GDM1 (cell line): ENCODE measurements at places on chromosomes 1 and 21.
A peak's percentile ranks its signal among the peaks of the same experiment; 100 is the strongest.

DNA sequence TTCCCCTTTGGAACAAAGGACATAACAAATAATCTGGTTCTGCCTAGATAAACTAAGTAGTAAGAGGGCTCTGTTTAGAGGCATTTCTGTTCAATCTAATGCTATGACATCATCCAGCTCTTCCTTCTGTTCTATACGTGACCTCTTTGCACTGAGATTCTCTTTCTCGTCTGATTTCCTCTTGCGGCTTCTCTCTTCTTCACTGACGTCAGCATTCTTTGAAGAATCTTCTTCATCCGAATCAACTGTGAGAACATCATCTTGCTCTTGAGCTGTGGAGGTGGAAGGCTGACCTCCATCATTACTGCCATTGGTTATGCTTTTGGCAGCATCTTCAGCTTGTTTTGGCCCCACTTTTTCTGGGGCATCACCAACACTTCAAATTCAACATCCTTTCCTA, 130.4 kb downstream of the HS2ST1 start:
- no peak for DNase-seq

- DNase-seq, result no peak
These were observed 78.6 kb downstream of the POFUT2 start for GRCh38 chr21:45209046-45209445.

DNA sequence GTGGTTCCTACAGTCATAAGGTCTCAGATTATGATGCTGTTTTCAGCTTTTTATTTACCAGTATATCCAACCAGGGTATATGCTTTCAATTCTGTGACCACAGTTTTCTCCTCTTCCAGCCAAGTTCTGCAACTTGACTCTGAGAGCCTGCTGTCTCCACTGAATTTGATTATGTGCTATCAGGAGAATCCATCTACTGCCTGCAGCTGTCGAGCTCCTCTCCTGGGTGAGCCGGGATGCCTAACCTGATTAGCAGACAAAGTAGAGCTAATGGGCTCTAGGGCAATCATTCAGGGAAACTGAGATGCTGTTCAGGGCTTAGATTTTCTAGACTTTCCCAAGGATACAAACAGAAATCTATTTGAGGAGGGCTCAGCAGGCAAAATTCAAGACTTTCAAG, 271.5 kb upstream of the BEND5 start:
- no peak for DNase-seq

DNA sequence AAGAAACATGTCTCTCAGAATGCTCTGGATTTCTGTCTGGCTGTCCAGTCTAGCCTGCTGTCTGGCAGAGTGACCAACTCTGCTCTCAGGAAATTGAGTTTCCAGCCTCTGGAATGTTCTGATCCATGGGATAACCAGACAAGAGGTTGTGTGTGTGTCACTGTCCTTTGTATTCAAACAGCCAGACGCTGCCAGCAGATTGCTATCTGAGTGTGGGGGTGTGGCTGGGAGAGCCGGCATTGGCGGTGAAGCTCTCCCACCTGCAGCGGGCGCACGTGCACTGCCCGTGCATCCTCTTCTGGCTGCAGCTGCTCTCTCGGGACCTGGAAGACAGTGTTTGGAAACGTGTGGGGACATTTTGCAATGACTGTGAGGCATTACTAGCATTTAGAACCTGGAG, 26.1 kb downstream of the PKP1 start:
- DNase-seq, result no peak

- DNase-seq, result no peak
These were observed 1.3 kb upstream of the UBE4B start for GRCh38 chr1:10031461-10031860.

DNA sequence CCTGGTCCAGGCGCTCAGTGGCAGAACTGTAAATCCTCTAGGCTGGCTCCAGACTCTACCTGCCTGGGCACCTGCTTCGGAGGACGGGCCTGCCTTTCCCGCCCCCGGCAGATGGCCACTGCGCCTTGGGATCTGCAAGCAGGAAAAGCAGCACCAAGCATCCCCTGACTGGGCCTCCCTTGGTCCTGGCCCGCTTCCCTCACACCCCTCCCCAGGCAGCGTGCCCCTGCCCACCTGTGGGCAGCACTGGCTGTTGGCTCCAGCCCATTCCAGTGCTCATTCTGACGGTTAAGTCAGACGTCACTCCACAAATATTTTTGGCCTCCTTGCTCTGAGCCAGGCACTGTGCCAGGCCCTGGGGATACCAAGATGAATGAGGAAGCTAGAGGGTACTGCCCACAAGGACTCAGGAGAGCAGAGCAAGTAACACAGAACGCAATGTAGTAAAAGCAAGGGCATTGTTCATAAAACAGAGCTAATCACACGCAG, 22.0 kb upstream of the BLACAT1 start:
- DNase-seq, result no peak

DNA sequence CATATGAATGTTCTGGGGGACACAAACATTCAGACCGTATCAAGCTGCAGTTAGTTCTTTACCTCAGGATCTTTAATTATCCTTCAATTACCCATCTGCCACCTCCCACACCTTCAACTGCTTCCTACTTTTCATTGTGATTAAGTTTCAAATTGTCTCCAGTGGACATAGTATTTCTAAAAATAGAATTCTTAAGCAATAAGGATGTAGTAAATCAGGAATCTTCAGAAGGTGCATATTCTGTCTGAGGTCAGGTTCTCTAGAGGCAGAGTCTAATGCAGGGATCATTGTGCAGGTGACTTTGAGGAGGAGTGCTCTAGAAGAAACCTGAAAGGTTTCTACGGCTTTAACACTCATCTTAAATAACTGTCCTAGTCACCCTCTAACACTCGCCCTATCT, 102.6 kb upstream of the PPP2R5A start:
- DNase-seq, result no peak

DNA sequence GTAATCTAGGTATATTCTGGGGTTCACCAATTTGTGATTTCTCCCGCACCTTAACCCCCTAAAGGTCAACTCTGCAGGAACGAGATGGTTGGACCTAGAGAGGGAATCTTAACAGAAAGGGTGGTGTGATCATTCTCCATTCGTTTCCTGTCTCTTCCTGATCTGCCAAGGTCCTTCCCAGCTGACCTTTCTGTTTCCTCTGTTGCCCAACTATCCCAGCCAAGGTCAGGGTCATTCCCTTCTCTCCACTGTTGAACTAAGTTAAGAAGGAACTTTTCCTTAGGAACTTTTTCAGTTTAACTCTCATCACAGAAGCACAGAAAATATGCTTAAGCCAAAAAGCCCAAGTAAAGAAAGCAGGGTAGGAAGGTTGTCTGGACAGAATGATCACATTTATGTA, 49.3 kb downstream of the KAZN start:
- DNase-seq, result no peak

GRCh38 chr1:9435153-9435636, 104.1 kb upstream of the SLC25A33 start:
- no peak for DNase-seq

GRCh38 chr1:185317886-185318310, 855 bp upstream of the IVNS1ABP start:
- DNase-seq, result no peak

GRCh38 chr21:45415188-45415942, 10.4 kb downstream of the COL18A1 start:
- DNase-seq, result no peak

- no peak for DNase-seq
These were observed 112.6 kb downstream of the LRIG2 start for GRCh38 chr1:113185463-113186104.

DNA sequence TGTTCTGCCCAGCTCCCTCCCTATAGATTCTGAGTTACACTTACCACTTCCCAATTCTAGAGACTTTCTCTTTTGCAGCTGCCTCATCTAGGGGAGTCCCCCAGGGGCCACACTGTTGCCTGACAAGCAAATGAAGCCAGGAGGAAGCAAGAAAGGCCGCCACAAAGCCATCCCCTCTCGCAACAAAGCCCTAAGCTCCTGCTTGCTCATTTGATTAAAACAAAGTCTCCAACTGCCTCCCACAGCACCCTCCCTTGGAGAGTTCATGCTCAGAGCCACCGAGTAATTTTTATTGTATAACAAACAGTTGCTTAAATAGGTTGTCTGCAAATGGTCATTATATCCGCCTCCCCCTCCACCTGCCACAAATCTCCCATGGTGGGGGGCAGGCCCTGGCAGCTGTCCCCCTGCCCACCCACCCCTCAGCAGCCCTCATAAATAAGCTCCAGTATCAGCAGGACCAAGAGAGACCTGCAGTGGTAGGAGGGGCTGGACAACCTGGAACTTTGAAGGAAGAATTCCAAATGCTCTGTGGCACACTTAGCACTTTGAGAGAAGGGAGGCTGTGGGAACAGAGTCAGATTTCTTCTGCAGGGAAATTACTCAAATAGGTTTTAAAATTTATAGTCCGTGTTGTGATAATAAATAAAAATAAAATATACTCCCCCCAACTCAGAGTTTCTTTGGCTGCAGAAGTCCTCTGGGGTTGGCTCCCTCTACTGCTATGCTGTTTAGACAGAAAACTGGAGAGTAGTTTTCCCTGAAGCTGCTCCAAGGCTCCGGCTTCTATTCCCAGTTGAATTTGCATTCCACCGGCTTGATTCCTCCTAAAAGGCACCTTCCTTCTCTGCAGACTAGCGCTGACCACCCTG, 237.5 kb downstream of the TTLL7 start:
- no peak for DNase-seq

- DNase-seq, result peak; percentile 39
These were observed 91.6 kb downstream of the SCCPDH start for GRCh38 chr1:246815693-246816270.

GRCh38 chr1:25796811-25797458, 3.1 kb upstream of the SELENON start:
- peak; percentile 55 for DNase-seq

- DNase-seq, result no peak
These were observed 243.0 kb upstream of the GJB5 start for GRCh38 chr1:34511802-34512201.

DNA sequence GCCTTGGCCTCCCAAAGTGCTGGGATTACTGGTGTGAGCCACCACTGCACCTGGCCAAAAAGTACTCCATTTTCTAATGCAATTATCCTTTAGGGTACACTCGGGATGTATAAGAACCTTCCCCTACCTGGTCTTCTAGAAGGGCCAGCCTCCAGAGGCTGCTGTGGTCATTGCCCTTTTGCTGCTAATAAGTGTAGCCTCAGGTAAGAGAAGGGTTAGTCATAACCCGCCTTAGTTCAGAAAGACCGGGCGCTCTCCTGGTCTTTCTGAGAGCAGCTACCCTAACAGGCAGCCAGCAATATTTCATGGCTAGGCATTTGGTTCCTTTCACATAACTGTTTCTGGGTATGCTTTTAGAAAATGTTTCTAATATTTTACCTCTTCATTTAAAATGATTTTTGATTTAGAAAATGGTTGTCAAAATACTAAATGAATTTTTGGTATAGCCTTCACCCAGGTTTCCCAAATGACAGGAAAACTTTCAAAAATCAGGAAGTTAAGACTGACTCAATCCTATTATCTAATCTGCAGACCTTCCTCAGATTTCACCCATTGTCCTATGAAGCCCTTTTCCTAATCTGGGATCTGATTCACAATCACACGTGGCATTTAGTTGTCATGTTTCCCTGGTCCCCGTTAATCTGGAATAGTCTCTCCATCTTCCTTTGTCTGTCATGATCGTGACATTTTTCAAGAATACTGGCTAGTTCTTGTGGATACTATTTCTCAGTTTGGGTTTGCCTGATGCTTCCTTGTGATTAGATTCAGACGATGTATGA, 479.0 kb downstream of the SIPA1L2 start:
- no peak for DNase-seq

- no peak for DNase-seq
These were observed 408.0 kb upstream of the KAZN start for GRCh38 chr1:14190508-14190907.

GRCh38 chr1:53547231-53547790, 88.1 kb downstream of the DMRTB1 start:
- no peak for DNase-seq

- DNase-seq, result no peak
These were observed 5.1 kb upstream of the ANGPTL1 start for GRCh38 chr1:178875936-178876335.

- no peak for DNase-seq
These were observed 271.3 kb upstream of the RGS18 start for GRCh38 chr1:191886977-191887376.

GRCh38 chr1:179924268-179924667, 30.3 kb upstream of the CEP350 start:
- no peak for DNase-seq

DNA sequence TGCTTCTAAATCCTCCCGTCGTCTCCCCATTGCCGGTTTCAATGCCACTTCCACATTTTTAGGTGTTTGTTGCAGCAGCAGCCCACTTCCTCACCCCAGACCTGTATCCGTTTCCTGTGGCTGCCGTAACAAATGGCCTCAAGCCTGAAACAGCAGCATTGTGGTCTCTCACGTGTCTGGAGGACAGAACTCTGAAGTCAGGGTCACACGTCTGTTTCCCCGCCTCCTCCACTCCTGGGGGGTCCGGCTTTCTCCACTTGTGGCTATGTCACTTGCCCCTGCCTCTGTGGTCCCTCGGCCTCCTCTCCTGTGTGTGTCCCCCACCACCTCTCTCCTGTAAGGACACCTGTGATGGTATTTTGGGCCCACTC, 21.8 kb downstream of the TRPM2 start:
- DNase-seq, result peak; percentile 86

DNA sequence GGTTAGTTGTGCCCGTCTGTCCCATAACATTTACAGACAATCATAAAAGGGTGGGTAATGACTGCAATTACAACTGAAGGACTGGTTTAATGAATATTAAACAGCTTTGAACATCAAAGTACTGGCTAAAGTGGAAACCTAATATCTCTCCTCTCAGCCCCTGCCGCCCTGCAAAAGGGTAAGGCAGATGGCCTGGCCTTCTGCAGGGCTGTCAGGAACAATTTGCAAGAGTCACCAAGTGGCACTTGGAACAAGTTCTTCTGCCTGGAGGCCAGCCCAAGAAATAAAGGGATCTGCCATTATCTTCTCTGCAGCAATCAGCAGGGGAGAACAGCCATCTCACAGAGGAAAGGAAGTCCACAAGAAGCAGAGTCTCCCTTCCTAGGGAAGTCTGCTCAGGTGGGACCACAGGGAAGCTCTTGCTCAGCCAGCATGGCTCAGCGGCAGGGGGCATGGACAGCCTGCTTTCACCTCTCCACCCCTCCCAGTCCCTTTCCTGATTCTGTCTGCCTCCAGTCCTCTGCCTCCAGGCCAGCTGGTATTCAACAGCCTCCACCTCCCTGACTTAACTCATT, 96.1 kb downstream of the TRABD2B start:
- DNase-seq, result no peak

DNA sequence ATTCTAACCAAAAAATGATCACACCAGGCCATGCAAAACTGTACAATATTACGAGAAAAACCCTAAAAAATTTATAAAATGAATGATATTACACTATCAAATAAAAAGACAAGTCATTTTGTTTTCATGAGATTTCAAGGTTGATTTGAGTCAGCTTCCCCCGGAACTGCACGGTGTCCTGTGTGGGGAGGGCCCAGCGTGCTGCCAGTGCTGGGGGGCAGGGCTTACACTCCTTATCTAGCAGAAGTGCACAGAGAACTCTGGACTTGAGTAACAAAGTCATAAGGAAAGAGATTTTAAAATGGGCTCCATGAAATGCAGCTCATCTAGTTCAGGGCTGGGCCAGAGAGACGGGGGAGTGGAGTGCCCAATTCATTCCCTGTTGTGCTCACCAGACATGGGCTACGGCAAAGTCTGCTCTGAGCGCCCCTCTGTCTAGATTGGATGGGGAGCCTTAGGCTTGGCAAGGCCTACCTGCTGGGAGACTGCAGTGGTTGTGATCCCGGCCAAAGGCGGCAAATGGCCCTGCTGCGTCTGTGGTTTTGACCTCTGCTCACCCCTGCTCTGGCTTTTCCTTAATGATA, 50.1 kb downstream of the COQ8A start:
- DNase-seq, result peak; percentile 51
